ENCODE measurements at places on chromosomes 6 and 20.
A peak's percentile ranks its signal among the peaks of the same experiment; 100 is the strongest.

DNA sequence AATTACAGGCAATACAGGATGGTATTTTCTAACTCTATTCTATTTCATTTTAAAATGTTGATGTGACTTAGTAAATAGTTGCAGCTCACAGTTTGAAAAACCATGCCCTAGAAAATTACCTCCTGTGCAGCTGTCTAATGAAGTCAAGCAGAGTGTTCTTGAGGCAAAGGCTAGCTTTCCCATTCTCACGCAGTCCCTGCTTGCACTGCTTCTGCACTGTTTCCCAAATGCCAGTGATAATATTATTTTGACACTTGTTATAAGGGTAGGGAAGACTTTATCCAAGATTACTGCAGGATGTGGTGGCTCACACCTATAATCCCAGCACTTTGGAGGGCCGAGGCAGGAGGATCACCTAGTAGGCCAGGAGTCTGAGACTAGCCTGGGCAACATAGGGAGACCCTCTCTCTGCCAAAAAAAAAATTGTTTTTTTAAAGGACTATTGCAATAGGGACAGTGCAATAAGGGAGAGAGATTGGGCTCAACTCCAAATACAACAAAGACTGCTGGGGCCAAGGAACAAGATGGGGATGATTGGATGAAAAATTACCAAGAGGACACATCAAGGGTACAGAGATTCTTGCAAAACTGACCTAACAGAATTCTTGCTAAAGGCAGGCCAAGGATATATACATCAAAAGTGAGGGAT, 196.1 kb downstream of the LY86 start:
- no peak for DNase-seq

GRCh38 chr6:158531566-158531965, 28.3 kb upstream of the TMEM181 start:
- DNase-seq = no peak

GRCh38 chr20:59405226-59406200, 105.1 kb downstream of the EDN3 start:
- no peak for DNase-seq

DNA sequence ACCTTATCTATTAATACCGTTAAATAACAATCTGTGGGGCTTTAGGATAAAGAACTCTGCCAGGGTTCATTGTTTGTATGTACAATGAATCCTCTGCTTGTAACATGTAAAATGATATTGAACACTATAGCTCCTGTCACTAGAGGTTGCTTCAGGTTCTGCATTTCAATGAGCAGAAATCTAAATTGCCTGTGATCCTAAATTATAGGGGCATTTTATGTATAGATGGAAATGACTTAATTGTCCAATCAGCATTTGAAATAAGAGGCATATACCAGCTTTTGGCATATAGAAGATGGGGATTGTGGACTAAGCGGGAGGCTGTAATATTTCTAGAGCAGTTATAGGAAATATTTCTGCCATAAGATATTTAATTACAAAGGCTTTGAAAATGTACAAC, 2.0 kb downstream of the NCOA3 start:
- no peak for DNase-seq

GRCh38 chr20:34312024-34312460, 8.9 kb upstream of the AHCY start:
- no peak for DNase-seq

- DNase-seq = no peak
Measured at GRCh38 chr6:1271071-1271763, 40.7 kb upstream of the FOXQ1 start.

GRCh38 chr20:32485770-32486478, 99.2 kb downstream of the NOL4L start:
- DNase-seq = no peak

- no peak for DNase-seq
Measured at GRCh38 chr20:57650266-57650665, 30.0 kb upstream of the ZBP1 start.

DNA sequence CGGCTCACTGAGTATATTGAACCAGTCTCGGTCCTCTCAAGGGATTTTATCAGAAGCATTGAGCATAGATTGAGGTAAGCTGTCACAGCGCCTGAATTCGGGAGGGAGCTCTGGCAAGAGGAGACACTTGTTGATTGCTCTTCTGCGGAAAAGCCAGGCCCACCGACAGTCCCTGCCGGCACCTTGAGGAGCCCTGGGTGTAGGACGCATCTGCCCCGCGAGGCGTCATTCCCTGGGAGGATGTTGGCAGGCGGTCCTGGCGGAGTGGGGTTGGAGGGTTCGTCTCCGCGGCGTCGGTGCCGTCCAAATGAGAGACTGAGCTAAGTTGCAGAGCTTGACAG, 843 bp downstream of the FBXO9 start:
- peak; percentile 37 for DNase-seq

- DNase-seq = no peak
Measured at GRCh38 chr20:18011482-18011881, 42.7 kb downstream of the MGME1 start.

DNA sequence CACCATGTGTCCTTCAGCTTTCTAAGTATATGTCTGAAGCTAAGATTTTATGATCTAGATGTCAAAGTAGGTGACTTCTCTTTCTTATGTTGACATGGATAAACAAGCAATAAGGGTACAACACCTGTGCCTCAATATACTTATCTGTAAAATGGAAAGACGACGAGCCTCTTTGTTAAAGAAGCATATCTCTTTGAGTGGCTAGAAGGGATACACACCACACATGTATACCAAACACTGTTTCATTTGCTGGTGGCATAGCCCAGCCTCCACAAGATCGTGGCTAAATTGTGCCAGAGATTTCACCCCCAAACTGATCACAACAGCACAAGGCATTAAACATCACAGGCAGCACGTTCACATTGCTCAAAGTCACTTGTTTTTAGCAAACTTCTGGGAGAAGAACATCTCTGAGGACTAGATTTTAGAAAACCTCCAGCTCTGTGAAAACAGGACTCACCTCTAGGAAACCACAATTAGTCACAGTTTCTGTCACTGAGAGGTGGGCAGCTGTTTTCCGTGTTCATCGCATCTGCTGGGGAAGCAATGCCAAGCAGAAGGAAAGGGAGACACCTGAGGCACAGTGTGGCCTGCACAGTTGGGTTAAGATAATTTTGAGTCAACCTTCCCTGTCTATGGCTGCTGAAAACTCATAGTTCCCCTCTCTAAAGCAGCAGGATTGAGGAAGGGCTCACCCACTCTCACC, 263.0 kb upstream of the PLCB4 start:
- DNase-seq = peak; percentile 4

- no peak for DNase-seq
Measured at GRCh38 chr6:54018722-54019121, 92.5 kb upstream of the MLIP start.

- DNase-seq = peak; percentile 70
Measured at GRCh38 chr6:39309942-39310531, 4.2 kb downstream of the KCNK17 start.

GRCh38 chr6:159989492-159990480, 20.9 kb downstream of the IGF2R start:
- DNase-seq = no peak

DNA sequence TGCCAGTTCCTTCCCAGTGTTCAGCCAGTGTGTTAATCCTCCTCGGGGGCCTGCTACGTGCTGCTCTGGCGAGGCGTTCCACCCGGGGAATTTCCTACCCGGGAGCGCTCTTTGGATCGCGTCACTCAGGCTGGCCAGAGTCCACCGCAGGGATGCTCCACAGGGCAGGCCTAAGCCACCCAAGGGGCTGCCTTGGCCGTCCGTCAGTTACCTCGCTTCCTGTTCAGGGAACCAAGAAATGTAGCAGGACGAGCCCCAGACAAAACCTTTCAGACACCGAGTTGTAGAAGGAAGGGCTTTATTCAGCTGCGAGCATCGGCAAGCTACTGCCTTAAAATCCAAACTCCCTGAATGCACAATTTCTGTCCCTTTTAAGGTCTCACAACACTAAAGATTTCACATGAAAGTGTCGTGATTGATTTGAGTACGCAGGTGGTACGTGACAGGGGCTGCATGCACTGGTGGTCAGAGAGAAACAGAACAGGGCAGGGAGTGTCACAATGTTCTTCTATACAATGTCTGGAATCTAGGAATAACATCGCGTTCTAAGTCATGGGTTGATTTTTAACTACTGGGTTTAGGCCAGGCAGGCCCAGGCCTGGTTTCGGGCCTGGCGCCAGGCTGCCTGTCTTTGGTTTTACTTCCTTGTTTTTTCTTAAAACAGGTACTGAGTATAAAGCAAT, 15.7 kb upstream of the POU5F1 start:
- DNase-seq = no peak

GRCh38 chr6:135789375-135790050, 62.0 kb upstream of the PDE7B start:
- no peak for DNase-seq

GRCh38 chr20:45833030-45833882, at the start of gene SNX21:
Gene SNX21 (plus strand): TSS chr20:45833799. CDS start chr20:45833920, 121 bp downstream.
- DNase-seq = peak; percentile 41

- no peak for DNase-seq
Measured at GRCh38 chr6:138421608-138422007, 17.6 kb downstream of the HEBP2 start.

DNA sequence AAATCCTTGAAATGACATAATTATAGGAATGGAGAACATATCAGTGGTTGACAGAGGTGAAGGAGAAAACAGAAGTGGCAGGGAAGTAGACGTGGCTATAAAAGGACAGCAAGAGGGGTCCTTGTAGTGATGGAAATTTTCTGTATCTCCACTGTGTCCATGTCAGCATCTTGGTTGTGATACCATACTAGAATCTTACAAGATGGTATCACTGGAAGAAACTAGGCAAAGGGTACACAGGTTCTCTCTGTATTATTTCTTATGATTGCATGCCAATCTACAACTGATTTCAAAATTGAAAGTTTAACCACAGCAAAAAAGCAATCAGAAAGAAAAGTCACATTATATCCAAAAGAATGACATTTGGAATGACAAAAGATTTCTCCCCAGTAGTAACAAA, 16.4 kb upstream of the ZC3H12D start:
- no peak for DNase-seq

- no peak for DNase-seq
Measured at GRCh38 chr6:12601881-12602280, 114.7 kb upstream of the PHACTR1 start.

DNA sequence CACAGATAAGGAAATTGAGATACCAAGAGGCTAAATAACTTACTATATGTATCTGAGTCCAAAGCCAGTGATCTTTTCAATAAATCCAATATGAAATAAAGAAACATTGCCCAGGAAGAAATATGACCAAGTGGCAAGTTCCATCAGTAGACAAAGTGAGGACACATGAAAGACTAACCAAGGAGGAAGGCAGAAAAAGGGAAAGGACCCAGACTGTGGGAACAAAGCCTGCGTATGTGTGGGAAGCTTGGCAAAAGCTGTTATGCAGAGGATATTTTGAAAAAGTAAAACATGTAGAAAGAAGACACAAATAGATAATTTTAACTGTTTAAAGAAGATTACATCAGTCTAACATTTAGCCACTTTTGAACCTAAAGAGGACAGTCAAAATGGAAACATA, 264.4 kb upstream of the PRDM1 start:
- no peak for DNase-seq

- DNase-seq = peak; percentile 17
Measured at GRCh38 chr20:63782051-63782471, 42.5 kb downstream of the SLC2A4RG start.

GRCh38 chr6:86856937-86857563, 80.3 kb upstream of the HTR1E start:
- peak; percentile 22 for DNase-seq

GRCh38 chr6:130765181-130765727, 62.0 kb upstream of the SMLR1 start:
- DNase-seq = no peak

DNA sequence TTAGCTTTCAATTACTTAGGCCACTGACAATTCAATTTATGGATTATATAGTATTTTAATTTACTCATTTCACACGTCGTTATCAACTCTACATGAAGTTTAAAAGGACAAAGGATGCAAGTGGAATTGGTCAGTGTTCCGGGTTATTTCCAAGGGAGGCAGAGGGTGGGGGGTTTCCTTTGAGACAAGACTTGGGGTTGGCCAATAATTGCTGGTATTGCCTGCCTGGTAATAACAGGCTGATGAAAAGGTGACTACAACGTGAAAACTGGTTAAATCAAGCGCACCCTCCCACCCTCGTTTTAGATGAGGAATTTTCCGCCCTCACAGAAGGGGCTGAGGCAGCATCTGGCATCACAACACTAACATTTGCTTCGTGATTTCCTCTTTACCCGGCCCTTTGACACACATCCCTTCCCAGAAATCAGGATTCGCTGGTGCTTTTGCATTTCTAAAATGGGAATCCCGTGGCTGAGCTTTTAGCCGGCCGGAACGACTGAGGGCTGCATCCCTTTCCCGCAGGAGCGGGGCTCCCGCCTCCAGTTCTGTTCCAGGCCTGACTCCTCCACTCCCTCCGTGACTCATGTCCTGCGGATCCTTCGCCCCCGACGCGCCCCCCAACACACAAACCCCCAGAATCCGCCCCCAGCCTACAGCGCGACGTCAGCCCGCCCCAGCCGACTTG, 999 bp upstream of the PIM1 start:
- DNase-seq = peak; percentile 47

- DNase-seq = no peak
Measured at GRCh38 chr20:8215361-8215781, 83.3 kb downstream of the PLCB1 start.

- no peak for DNase-seq
Measured at GRCh38 chr6:151136141-151136755, 103.5 kb upstream of the AKAP12 start.

- peak; percentile 60 for DNase-seq
Measured at GRCh38 chr20:17969278-17969883, 563 bp downstream of the MGME1 start.

DNA sequence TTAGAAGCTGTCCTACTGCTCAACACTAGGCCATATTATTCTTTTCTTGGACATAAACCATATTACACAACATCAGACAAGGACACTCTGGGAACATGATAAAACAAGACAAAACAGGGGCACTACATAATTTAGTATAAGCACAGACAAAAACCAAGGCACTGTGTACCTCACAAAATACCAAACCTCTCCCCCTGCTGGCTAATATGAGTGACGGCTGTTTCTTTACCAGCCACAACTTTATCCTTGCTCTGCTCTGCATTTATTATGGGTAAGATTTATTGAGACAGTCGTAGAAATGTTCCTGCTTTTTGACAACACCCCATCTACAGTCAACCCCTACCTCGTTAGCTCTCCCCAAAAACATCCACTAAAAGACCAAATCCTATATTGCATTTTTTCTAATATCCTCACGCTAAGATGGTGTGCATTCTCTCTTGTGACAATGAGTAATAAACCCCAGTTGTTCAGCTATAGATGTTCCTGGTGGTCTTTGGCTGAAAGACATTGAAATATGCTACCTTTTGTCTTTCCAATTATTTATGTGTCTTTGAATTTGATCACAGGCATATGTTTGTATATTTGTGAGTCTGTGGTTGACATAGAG, 23.8 kb upstream of the POLR1H start:
- no peak for DNase-seq

Measured in activated CD4-positive, alpha-beta T cell treated with anti-CD3 and anti-CD28 coated beads, Interleukin-2, amount 50 U/mL, for 48 hours (primary cell).